ENCODE measurements at places on chromosomes 1 and 21.

GRCh38 chr1:112938210-112938609 is 17.8 kb downstream of the SLC16A1 start:
- DNase-seq: no peak

GRCh38 chr1:203368624-203369451 is 17.9 kb upstream of the FMOD start:
- no peak for DNase-seq

DNA sequence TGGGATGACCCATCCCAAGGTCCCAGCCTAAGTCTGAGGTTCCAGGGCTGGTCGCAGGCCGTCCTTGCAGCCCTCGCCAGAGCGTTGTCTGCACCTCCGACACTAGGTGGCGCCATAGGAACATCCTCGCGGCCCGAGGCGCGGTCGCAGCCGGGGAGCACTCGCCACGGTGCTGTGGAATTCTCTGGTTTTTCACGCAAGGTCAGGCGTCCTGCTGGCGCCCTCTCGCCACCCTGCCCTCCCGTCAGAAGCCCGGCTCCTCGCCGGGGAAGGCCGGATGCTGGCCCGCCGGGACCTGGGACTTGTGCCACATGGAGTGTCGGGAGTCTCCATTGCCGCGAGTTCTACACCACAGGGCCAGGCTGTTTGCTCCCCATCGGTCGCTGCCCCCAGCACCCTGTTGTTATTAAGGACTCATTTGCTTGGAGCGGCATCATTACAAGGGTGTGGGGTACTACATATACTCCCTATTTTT is 196.8 kb upstream of the LMO4 start:
- DNase-seq: no peak

DNA sequence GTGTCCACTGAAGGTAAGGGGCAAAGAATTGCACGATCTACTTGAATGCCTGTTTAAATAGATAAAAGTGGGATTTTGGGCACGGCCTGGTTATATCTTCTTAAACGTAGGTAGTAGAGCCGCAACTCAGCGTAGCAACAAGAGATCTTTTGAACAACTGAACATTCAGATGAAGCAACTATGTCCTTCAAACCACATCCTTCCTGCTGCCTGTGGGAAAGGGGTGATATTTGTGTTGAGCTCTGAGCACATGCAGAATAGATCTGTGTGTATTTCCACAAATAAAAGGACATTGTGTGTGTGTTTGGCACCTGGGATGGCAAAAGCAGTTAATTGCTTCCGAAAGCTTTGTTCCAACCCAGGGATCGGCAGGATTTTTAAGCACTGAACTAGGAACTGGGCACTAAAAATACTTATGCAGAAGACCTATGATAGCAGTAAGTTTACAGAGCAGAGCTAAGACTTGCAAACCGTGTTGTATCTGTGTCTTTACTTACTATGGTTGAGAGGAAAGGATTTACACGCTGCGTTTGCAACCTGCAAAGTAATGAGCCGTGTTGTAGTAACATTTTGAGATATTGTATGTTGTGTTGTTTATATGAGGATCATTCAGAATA is 333.4 kb downstream of the CHRM3 start:
- DNase-seq: no peak

- no peak for DNase-seq
These were observed 125.3 kb upstream of the GREM2 start for GRCh38 chr1:240737298-240737697.

DNA sequence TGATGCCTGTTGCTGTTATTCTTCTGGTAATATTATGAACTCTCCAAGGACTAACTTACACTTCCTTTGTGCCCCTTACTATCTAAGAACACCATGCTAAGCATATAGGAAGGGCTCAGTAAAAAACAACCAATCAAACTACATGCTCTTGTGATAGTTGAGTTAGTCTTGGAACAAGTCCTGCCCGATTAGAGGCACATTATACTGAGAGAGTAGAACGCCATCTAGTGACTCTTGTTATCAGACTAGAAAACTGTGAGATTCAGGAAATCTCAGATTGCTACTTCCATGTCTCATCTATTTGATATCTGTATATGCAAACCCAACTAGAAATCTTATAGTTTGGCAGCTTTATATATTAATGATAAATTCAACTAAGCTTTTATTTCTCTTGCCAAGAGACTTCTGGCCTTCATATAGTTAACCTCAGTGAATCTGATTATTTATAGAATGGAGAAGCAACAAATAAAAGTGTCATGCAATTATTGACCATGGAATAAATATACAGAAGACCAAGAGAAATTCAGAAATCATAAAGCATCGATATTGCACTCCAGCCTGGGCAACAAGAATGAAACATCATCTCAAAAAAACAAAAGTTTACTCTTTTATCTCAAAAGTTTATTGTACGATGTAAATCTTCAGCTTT is 7.8 kb upstream of the SRRM1 start:
- no peak for DNase-seq

- DNase-seq: no peak
These were observed 6.1 kb upstream of the AK2 start for GRCh38 chr1:33042831-33043230.

Measured in esophagus squamous epithelium (tissue), 5 donors.